ENCODE measurements at places on chromosomes 1 and 21. TPM values are rescaled to one million over a fixed set of nuclear protein-coding genes. Genes with fewer than 3 reads are reported as not detected.

The PLEKHA6 gene
- 0.26 TPM for total RNA-seq

DNA sequence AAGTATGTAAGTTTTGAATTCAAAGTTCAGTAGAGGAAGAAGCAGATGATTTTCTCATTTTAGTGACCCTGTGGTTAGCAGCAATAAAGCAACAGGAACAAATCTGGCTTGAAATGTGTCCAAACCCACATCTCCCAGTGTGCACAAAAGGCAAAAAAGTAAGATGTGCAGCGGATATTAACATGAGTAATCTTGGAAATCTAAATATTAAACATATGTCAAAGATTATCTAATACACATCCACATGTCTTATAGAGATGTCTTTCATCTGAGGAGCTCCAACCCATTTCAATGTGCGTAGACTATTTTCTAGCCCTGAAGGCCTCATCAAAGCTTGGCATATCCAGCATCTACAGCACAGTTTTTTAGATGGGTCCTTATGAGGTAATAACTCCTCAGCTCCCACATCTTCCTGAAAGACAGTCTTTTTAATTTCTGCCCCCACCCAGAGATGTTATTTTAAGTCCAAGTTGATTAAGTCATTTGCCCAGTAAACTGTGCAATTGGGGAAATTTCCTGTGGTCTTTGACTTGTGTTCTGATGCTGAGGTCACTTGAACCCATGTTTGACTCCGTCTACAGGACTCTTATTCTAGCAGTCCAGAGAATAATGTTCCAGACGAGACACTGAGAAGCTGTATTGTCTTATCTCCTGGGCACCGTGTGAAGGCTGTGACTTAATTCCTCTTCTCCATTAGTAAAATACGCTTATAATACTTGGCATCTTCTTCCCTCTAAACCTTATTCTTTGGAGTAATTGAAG is 73.7 kb downstream of the LMO4 start:
- DNase-seq: no peak

DNA sequence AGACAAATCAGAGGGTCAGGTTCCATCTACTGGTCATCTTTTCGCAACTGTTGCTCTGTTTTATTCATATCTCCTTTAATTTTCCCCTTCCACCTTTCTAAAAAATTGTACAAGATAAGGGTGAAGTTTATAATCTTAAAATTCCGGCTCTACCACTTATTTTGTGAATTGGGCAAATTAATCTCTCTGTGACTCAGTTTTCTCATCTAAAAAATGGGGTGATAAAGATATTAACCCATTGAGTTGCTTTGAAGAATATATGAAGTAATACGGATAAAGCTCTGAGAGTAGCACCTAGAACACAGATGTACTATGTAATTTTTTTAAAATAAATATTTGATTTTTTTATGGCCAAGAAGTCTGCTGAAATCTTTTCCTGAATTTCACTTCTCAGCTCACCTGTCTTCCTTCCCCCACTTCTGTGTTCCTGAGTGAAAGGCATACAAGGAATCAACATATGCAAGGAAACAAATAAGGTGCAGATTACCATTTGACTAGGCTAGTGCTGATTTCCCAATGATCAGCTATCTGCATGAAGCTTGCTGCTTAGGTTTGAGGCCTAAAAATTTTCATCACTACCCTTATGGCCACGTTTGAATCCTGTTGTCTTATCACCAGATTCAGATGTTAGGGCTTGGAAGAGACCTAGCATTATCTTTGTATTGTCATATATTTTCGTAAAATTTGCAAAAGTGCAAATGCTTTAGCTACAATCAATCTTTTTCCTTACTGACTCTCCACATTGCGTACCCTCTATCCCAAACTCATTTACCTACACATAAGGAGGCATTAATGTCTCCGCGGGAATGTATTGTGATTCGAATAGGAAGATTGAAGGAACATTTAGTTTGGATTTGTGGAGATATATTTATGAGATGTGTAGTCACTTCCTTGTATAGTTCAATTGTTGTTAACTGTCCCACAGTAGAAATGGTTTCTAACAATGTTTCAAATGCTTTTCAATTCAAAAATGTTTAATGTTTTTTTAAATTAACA is 718.3 kb upstream of the PTBP2 start:
- DNase-seq: no peak

DNA sequence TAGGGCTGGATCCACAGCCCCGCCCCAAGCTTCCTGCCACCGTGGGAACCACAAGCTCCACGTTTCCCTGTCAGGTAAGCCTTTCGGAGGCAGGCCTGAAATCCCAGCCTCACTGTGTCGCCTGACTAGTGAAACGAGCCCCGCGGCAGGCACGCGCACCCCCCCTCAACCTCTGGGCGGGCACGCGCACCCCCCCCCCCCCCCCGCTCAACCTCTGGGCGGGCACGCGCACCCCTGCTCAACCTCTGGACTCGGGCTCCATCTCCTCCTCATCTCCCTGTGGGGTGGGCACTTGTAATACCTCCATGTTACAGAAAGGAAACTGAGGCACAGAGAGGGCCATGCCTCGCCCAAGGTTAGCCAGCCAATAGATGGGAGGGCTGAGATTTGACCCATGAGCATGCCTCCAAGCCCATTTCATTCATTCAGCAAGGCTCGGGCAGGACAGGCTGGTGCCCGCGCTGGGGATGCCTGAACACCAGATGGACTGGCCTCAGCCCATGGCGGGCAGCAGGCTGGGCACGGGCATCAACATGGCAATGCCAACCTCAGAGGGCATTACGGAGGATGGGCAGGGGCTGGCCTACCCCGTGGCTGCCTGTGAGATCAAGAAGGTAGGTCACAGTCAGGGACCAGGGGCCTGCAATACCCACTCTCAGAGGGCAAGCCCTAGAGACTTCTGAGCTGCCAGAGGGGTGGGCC is 4.7 kb downstream of the CFAP410 start:
- DNase-seq: no peak

The TNNI3K gene
- not detected for total RNA-seq

The C1QA gene
- not detected for total RNA-seq

The MCOLN2 gene
- not detected for total RNA-seq

The TRIM58 gene
- total RNA-seq: 1.5 TPM

The UBE2G2 gene
- total RNA-seq: 74.7 TPM

DNA sequence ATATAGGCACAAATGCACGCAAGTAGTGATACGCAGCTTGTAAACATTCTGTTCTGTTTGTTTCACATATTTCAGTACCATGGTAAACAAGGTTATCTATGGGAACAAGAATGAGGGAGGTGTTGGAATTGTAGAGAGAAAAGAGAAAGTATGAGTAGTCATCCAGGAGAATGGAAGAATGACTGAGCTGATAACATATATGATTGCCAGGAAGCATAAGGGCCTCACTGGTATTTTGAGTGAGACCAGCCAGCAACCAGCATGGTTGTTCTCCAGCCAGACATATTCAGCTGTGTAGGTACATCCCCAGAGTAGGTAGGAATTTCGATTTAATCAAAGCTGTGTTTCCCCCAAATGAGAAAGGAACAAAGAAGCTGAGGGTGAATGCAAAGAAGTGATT is 58.9 kb upstream of the ARTN start:
- DNase-seq: no peak

DNA sequence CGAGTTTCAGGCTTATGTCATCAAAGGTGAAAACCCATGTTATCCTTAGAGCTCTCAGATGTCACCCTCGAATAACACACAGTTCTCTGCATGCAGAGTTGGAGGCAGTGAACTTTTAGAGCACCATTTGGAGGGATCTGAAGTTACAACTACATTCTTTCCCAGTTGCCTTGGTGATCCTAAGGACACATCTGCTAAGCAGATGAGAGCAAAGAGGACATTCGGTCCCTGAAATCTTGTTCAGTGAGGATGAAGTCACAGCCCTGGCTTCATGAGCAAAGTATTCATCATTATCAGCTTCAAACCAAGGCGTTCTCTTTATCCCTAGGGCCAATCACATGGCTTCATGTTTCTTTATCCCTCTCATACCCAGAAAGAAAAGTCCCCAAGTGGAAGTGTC is 23.1 kb upstream of the MCOLN2 start:
- DNase-seq: no peak

The PODN gene
- total RNA-seq: 6.5 TPM

The SLC22A15 gene
- total RNA-seq: 4.5 TPM

DNA sequence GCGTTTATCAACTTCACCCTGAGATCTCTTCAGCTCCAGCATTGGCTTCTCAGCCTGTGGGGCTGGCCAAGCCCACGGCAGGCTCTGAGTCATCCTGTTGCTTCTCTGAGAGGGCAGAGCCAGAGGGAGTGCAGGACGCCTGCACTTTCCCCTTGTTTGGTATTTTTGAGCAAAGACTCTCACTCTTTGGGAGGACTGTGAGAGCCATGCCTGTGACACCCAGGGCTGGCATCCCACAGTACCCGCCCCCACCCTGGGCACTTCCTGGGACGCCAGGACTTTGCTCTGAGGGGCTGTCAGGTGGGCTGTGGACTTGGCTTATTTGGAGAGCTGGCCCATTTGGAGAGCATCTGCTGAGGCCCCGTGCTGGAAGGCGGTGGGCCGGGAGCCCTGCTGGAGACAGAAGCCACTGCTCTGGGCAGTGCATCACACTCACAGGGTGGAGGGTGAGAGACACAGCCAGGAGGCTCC is 37.4 kb downstream of the VANGL1 start:
- no peak for DNase-seq

- no peak for DNase-seq
These were observed 38.1 kb downstream of the MRAP start for GRCh38 chr21:32336711-32337110.

GRCh38 chr1:213661302-213661701 is 326.5 kb upstream of the PROX1 start:
- no peak for DNase-seq

DNA sequence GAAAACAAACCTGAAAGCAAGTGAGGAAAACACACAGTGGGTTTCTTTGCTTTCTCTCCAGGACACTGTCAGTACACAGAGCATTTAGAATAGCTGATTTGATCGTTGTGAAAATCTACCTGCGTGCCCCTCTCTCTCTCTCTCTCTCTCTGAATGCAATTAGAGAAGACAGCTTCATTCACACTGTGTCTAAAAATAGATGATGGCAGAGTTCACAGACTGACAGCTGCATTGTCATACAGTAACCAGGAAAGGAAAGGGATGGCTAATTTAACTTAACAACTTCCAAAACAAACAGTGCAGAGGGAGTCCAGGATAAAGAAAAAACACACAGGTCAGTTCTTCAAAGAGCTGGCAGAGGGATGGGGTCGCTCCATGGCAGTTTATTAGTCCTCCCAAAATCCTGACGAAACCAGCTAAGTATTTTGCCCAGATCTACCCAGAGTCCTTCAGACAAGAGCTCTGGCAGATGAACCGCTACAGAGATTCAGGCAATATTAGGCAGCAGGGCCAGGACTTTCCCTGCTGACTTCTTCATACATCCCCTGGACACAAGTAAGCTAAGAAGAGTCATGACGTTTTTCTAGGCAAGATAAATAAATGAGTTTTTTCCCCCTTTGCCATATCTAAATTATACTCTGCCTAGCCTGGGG is 58.9 kb downstream of the WLS start:
- DNase-seq: no peak

DNA sequence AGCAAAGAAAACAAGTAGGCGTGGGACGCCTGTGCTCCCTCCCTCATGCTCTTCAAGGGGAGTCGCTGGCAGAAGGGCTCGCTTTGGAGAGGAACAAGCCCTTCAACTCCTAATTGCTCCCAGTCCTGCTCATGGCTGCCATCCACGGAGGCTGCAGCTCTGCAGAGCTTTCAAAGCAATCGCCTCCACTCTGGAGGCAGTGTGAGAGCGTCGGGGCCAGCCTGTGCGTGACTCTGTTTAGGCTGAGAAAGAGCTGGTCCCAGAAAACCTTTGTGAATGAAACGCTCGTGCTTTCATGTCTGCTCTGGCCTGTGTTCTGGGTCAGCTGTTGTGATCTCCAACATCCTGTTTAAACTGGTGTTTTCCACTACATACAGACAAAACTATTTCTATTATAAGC is 23.9 kb upstream of the RUNX1 start:
- no peak for DNase-seq

The KIAA1614 gene
- 8.4 TPM for total RNA-seq

GRCh38 chr1:178548108-178548507 is 35.2 kb downstream of the TEX35 start:
- no peak for DNase-seq

GRCh38 chr1:177346790-177347359 is 176.1 kb downstream of the BRINP2 start:
- no peak for DNase-seq

- no peak for DNase-seq
These were observed 63.2 kb downstream of the CD247 start for GRCh38 chr1:167454894-167455785.

DNA sequence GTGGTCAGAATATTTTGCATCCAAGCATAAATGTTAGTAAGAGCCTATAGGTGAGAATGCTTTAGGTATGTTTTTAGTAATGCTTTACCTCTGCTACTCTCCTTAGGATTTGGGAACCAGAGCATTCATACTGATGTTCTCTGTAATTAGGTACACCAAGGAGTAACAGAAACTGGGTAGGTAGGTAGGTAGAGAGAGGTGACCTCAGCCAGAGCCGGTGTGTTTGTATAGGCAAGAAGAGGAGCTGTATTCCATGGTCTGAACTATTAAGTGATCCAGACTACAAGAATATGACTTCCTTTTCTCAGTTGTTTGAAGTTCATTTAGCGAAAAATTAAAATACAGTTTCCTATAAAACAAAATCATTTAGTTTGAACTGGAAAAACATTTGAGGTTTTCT is 108.5 kb downstream of the SDCCAG8 start:
- DNase-seq: no peak

DNA sequence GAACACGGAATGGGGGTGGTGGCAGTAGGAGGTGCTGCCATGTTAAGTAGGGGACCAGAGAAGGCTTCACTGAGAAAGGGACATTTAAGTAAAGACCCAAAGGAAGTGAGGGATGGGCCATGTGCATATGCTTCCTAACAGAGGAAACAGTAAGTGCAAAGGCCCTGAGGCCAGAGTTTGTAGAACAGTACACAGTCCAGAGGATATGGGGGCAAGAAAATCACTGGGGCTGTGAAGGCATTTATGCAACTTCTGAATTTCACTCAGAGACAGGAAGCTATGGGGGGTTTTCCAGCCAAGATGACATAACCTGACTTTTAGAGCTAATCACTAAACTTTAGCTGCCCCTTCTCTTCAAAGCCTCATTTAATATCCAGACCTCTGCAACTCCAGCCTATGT is 202.5 kb upstream of the EDN2 start:
- DNase-seq: no peak

GRCh38 chr1:214006845-214007244 is 19.1 kb downstream of the PROX1 start:
- DNase-seq: no peak
